ENCODE measurements at places on chromosomes 16 and 17. TPM values are rescaled to one million over a fixed set of nuclear protein-coding genes. Genes with fewer than 3 reads are reported as not detected.

CHRNE gene
- total RNA-seq: 0.22 TPM

SLFN11 gene
- 5.5 TPM for total RNA-seq

ABCC11 gene
- 0.22 TPM for total RNA-seq

HOXB4 gene
- 0.16 TPM for total RNA-seq

CBX2 gene
- 19.0 TPM for total RNA-seq

OR4D1 gene
- total RNA-seq: not detected

GCGR gene
- total RNA-seq: 0.35 TPM

EVPLL gene
- total RNA-seq: not detected

C17orf78 gene
- not detected for total RNA-seq

TPPP3 gene
- total RNA-seq: 7.5 TPM

UNC45B gene
- total RNA-seq: not detected

IL17C gene
- total RNA-seq: not detected

OTOP3 gene
- total RNA-seq: not detected

KCNJ16 gene
- total RNA-seq: 0.26 TPM

LRRC46 gene
- 4.0 TPM for total RNA-seq

TMEM98 gene
- 39.9 TPM for total RNA-seq

C16orf96 gene
- total RNA-seq: 0.04 TPM

MPP2 gene
- total RNA-seq: 2.4 TPM

SECTM1 gene
- total RNA-seq: 1.4 TPM

TBC1D3D gene
- not detected for total RNA-seq

SHMT1 gene
- total RNA-seq: 48.0 TPM

WSCD1 gene
- 1.9 TPM for total RNA-seq

NUDT7 gene
- 7.9 TPM for total RNA-seq

ZFHX3 gene
- total RNA-seq: 9.9 TPM

RNU2-1 gene
- not detected for total RNA-seq

CIITA gene
- 0.16 TPM for total RNA-seq

RHBDL1 gene
- 1.0 TPM for total RNA-seq

TGFB1I1 gene
- total RNA-seq: 57.8 TPM

FNDC8 gene
- total RNA-seq: 0.11 TPM

SBK1 gene
- total RNA-seq: 0.35 TPM

RNF40 gene
- total RNA-seq: 84.3 TPM

ACSM5 gene
- total RNA-seq: not detected

CDYL2 gene
- total RNA-seq: 0.54 TPM

PLA2G10 gene
- total RNA-seq: not detected

GNG13 gene
- not detected for total RNA-seq
